ENCODE measurements at places on chromosomes 4 and X.

- DNase-seq = no peak
These were observed 1826.0 kb downstream of the STIM2 start for GRCh38 chr4:28686618-28687017.

DNA sequence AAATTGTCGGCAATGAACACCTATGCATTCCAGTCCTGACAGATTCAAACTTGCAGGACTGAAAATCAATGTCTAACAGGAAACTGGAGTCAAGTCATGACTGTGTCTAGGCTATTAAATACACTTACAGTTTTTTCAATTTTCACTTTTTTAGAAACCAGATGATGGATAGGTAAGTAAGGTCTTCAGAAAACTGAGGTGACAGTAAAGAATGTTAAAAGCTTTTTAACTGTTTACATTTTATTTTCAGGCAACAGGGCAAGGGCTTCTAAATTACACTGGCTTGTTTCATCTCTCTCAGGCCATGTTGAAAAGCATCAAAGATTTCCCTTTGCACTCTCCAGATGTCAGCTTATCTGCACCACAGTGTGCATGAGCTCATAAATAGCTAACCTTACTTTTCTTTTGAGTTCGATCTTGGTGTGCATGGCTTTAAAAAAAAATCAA is 65.2 kb downstream of the SEC24D start:
- DNase-seq = no peak

- no peak for DNase-seq
These were observed 92.2 kb downstream of the TBL1X start for GRCh38 chrX:9557091-9557490.

- no peak for DNase-seq
These were observed 855.0 kb upstream of the GRID2 start for GRCh38 chr4:91448668-91449330.

DNA sequence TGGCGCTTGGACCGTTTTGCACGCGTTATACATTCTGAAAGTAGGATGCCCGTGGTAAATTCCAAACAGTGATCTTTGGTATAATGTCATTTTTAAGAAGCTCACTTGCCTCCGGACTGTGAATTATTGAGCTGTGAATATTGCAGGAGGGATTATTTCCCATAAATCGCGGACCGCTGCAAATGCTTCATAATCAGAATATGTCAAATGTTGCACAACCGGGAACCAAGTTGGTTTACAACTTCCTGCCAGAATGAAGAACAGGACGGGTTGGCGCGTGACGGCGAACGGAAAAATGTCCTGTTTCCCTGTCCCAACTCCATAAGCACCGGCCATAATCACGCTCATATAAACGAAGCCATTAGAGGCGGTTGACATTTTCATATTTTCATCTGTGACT is 67.6 kb downstream of the SHOX start:
- no peak for DNase-seq

DNA sequence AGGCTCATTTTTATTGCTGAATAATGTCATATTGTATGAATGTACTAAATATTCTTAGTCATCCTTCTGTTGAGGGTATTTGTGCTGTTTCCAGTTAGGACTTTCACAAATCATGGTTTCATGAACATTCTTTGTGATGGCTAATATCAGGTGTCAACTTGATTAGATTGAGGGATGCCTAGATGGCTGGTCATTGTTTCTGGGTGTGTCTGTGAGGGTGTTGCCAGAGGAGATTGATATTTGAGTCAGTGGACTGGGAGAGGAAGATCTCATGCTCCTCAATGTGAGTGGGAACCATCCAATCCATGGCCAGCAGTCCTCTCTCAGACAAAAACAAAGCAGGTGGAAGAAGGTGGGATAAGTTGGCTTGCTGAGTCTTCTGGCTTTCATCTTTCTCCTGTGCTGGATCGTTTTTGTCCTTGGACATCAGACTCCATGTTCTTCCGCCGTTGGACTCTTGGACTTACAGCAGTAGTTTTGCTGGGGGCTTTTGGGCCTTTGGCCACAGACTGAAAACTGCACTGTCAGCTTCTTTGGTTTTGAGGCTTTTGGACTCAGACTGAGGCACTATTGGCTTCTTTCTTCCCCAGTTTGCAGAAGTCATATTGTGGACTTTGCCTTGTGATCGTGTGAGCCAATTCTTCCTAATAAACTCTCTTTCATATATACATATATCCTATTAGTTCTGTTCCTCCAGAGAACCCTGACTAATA is 11.9 kb upstream of the HS3ST1 start:
- DNase-seq = no peak

Data from activated T-helper 1 cell treated with anti-CD3 and anti-CD28 coated beads, Interleukin-12 subunit alpha, Interleukin-12 subunit beta, Interleukin-2, Interleukin-4 antibody, amounts not matched to agents 30 ng/mL and 10 ng/mL and 1 ng/mL, durations not matched to agents 14 hours and 24 hours and 36 hours (primary cell).